Stimulated activated CD4-positive, alpha-beta T cell treated with anti-CD3 and anti-CD28 coated beads, Interleukin-1b, Interleukin-23, amount 100 ng/mL, for 1 hour (primary cell): ENCODE measurements at places on chromosomes 1 and 21.
A peak's percentile ranks its signal among the peaks of the same experiment; 100 is the strongest.

DNA sequence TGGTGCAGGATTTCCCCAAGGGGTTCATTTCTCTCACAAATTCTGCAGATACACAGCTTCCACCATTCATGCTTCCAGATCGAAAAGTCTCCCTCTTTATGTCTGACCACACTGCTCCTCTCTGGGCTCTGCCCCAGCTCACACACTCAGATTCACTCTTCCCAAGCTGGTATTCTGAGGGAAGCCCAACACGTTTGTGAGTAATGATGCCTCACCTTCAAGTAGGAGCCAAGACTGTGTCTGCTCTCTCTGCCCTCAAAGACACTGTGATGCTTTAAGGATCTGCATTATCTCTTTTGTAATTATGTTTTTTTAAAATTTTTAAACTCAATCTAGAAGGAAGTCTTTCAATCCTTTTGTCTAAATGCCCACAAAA, 19.8 kb downstream of the PRAMEF11 start:
- no peak for DNase-seq

- no peak for DNase-seq
Observed at GRCh38 chr1:33005838-33006421, 30.8 kb downstream of the AK2 start.

DNA sequence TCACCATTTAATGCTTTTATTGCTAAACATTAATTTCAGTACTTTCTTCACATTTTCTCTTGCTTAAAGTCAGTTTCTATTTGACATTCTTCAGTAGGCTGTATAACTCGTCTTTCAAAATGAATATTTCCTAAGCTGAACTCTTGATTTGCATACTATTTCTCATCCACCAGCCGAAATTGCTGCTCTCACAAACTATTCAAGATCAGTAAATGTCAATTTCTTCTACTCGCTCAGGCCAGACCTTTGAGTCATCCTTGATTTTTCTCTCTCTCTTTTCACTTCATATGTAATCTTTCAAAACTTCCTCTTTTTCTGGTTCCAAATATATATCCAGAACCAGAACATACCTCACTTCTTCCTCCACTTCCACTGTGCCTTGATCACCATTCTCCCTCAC, 990.0 kb downstream of the KCNT2 start:
- no peak for DNase-seq

DNA sequence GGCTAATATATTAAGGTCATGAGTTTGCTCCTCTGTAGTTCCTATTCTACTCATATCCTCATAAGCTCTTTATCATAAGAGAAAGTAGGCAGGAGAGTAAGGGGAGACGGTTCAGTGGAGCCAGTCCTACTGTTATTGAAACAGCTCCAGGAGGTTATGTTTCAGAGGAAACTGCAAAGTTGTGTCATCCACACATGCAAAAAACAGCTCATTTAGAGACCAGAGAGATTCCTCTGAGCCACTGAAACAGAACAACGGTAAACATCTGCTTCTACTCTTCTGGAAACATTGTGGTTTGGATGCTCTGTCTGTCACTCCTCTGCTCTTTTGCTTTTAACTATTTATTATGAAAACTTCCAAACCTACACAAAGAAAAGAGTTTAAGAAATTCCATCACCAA, 66.3 kb upstream of the PPP2R5A start:
- no peak for DNase-seq

GRCh38 chr1:173414136-173414535, 63.0 kb upstream of the PRDX6 start:
- no peak for DNase-seq

DNA sequence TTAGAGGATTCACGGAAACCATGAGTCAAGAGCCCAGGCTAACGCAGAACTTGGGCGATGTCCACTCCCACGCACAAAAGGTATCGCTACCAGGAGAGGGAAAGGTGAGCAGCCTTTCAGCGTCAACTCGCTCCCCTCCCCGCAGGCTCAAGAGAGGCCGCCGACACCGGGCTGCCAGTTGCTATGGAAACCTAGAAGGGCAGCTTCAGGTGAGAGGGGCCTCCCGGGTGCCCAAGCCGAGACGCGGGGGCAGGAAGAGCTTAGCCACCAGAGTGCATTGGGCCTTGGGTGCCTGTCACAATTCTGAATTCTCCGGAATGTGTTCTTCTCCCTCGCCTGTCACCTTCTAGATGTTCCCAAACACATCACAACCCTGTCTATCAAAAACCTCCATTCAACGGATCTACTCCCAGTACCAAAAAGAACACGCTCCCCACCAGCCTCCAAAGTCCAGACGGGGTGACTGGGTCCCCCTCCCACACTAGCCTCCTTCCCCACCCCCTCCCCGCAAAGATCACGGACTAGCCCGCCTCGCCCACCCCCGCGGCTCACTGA, 694 bp downstream of the MEAF6 start:
- DNase-seq: peak; percentile 36

DNA sequence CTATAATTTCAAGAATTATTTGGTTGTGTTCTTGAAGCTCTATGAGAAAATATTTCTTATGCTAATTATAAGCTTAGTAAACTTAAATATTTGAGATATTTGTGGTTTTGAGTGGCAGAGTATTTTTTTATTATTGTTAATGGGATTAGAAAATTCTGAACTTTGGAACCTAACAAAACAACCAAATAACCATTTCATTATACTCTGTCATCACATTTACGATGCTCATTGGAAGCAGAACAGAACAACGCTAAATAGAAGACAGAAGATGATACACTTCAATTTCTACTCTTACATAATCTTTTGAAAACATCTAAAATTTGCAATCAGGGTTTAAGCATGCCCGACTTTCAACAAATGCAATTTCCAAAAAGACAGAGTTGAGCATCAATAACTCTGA, 270.2 kb downstream of the PTPRC start:
- DNase-seq: no peak

DNA sequence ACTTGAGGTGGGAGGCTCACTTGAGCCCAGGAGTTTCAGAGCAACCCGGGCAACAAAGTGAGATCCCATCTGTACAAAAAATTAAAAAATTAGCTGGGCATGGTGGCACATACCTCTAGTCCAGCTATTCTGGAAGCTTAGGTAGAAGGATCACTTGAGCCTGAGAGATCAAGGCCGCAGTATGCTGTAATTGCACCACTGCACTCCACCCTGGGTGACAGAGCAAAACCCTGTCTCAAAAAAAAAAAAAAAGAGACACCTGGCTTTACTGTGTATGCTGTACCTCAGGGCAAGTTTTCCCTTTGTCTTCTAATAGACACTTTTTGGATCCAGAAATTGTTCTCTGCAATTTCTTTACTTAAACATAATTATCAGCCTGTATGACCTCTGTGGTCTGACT, 23.1 kb upstream of the RCC1 start:
- DNase-seq: no peak

DNA sequence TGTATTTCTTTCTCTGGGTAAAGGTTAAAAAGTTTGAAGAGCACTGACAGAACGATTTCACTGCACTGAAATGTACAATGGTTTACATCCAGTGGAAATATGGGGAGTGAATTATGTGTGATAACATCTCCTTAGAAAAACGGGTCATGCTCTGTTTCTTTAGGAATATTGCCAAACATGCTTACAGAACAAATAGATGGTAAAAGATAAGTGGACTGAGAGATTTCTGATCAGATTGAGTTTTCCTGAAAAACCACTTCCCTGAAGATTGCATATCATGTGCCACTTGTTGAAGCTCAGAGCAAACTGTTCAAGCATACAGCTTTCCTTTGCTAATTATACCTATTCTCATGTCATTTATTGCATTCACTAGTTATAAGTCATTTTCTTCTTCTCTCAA, 29.9 kb upstream of the DISP1 start:
- DNase-seq: no peak

GRCh38 chr1:19715334-19716203, 50.9 kb downstream of the HTR6 start:
- DNase-seq: peak; percentile 32

DNA sequence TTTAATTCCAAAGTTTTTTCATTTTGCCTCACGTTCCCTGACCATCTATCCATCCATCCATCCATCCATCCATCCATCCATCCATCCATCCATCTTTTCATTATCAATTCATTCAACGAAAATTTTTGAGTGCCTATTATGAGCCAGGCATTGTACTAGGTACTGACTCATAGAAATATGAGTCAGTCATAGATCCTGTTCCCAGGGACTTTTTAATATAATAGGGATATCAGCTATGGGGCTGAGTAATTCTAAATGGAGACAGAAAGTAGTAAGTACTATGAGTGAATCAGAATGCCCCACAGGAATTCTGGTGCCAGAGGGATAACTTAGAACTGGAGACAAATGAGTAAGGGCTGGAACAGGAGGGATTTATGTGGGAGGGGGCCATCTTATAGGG, 49.8 kb upstream of the GNG12 start:
- DNase-seq: no peak

- no peak for DNase-seq
Observed at GRCh38 chr21:32143241-32143939, 135.5 kb downstream of the MIS18A start.

DNA sequence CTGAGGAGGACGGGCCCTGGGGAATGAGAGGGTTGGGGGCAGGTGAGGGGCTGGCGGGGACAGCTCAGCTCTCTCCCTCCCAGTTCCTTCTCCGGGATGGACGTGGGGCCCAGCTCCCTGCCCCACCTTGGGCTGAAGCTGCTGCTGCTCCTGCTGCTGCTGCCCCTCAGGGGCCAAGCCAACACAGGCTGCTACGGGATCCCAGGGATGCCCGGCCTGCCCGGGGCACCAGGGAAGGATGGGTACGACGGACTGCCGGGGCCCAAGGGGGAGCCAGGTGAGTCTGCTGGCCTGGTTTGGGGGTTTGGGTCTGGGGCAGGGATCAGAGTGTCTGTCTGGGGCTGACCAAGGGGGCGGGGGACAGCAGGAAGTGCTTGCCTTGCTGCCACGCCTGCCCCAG, 495 bp downstream of the C1QC start:
- no peak for DNase-seq

- DNase-seq: no peak
Observed at GRCh38 chr1:30883389-30884172, 25.0 kb downstream of the SDC3 start.

DNA sequence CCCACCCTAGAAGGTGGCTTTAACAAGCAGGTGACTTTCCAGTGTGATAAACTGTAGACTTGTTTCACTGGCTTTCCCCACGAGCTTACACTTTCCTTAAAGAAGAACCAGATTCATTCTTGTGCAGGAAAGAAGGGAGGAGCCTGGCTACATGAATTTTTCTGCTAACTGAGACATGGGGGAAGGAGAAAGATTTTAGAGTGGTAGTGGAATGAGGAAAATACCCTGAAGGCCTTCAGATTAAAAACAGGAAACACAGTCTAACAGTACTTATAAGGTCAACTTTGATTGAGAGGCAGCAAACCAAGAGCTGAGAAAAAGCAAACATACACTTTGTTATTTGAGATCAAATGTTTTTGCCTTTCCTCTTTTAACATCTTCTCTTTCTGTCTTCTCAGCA, 640.9 kb upstream of the PLXNA2 start:
- no peak for DNase-seq

DNA sequence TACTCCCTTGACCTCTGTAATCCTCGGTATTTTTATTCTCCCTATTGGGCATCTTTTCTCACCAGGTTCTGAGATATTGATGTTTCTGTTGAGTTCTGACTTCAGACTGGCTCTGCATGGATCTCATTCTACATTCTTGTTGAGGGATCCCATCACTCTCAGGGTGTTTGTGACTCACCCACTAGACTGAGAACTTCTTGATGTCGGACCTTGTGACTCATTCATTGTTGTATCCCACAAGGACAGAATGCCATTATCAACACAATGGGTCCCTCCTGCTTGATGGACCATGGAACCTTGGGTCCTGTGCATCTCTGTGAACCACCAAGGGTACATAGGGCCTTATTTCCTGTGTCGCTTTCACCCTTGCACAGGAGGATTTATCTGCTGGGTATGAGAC, 174.1 kb downstream of the PBX1 start:
- no peak for DNase-seq

DNA sequence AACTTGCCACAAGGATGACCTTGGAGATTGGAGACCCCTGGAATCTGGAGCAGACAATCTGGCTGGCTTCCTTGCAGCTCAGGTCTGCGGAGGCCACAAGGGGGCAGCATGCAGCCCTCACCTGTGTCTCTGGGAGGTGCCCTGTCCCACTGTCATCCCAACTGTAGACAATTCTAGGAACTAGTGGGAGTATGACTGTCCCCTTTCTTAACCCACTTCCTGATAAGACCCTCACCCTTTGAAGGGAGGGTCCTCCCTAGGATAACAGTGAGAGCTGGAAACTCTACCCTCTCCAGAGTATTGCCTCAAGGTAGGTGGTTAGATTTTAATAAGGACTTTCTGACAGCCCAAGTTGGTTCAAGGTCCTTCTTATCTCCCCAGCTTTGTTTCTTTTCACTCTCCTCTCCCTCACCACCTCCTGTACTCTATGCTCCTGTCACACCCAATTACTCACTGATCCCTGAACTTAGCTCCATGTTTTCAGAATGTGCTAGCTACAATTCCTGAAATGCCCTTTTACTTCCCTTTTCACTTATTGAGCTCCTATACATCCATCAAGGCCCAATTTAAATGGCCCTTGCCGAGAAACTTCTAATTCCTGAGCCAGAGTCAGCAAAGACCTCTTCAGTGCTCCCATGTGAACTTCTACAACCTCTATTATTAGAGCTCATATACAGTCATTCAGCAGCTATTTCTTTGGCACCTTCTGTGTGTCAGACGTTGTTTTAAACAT, 9.2 kb upstream of the KCNQ4 start:
- DNase-seq: peak; percentile 31

- no peak for DNase-seq
Observed at GRCh38 chr1:117372863-117373412, 5.7 kb downstream of the MAN1A2 start.

DNA sequence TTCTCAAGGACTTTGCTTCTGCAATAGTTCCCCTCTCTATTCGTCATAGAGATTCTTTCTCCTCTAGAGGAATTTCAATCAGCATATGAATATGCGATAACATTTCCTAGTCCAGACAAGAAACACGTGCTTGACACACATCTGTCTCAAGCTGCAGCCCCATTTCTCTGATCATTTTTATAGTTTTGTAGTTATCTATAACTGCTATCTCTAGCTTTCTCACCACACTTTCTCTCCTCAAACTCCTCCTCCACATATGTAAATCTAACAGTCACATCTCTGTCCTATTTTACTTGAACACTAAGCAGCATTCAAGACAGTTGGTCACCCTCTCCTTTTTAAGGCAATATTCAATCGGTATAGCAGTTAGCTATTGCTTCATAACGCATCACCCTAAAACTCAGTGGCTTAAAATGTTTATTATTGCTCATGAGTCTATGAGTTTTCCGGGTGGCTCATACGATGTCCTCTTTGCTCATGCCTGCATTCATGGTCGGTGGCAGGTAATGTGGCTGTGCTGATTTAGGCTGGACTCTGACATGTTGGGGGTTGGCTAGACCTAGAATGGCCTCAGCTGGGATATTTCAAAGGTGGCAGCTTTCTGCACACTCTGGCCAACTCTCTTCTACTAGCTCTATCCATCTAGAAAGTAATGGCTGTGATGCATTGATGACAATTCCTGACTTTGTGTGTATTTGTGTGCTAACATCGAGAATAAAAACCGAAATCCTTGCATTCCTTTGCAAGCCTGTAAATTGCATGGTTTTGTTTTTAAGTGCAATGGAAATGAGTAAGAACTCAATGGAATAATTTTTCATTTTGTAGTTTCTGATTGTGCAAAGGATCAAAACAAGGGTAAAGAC, 20.6 kb downstream of the ATP6V1G3 start:
- no peak for DNase-seq

GRCh38 chr1:107147843-107148242, 7.0 kb downstream of the NTNG1 start:
- no peak for DNase-seq
